H1 (cell line): ENCODE measurements at places on chromosomes 5 and 9.

DNA sequence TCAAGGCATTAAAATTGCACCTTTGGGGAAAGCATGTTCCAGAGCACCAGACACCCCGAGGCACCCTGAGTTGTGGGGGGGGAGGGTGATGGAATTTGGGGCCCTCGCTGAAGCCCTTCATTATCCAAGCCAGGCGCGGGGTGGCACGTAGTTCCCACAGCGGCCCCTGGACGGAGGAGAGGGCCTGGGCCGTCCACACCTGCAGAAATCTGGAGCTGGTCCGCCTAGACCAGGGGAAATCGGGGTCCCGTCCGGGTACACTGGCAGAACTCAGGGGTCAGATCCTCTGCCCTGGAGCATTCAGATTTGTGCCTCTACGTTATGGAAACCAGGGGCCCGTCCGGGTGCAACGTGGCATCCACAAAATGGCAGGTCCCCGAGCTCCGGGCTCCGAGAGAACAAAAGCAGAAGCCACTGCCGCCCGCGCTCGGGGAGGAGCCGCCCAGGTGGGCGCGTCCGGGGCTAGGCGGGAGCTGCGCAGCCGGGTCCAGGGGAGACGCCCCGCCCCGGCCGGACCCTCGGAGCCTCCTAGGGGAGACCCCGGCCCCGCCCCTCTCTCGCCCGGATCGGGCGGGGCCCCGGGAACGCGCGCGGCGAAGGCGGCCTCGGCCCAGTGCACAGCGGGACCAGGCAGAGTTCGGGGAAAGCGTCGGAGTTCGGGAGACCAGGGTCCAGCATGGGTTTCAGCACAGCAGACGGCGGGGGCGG is at the start of gene PLEKHG4B:
PLEKHG4B (plus strand) TSS at position 613 of the 708 bp plus-strand sequence; CDS start at position 677, 64 bp downstream.
- peak within 1 kb of the TSS; percentile 79 for H3K27ac ChIP-seq
- peak; percentile 82 for DNase-seq
- 0 out of 2 replicates have a peak, but pooled peaks cover 4% of the 10 kb centered on the region for H3K36me3 ChIP-seq
- peak within 1 kb of the TSS; percentile 65 for H3K4me3 ChIP-seq
- no peaks in the 10 kb centered on the region for H3K27me3 ChIP-seq

DNA sequence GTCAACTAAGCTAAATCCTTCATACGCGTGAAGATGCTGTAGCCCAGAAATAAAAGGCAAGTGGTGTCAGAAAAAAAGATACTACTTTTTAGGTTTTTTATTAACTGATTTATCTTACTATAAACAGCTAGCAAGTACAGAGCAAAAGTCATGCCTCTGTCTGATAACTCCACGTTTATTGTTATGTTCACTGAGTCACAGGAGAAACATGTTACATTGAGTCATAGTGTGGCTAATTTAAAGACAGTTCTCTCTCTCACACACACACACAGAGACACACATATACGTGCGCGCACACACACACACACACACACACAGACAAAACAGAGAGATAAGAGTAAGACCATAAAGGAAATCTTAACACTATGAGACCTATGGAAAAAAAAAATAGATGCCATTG is 770.0 kb upstream of the CDH10 start:
- no peak overlapping the region for H3K27ac ChIP-seq
- H3K4me1 ChIP-seq = no peaks in the 10 kb centered on the region
- H3K27me3 ChIP-seq = no peaks in the 10 kb centered on the region
- no peak overlapping the region for H3K4me3 ChIP-seq
- H3K36me3 ChIP-seq = no peaks in the 10 kb centered on the region

- DNase-seq = no peak
- peaks cover 5% of the 10 kb centered on the region for H3K4me1 ChIP-seq
- no peak overlapping the region for H3K27ac ChIP-seq
- H3K36me3 ChIP-seq = no peaks in the 10 kb centered on the region
- no peak overlapping the region for H3K4me3 ChIP-seq
- no peaks in the 10 kb centered on the region for H3K27me3 ChIP-seq
Measured at GRCh38 chr9:18472841-18473251, 1.1 kb upstream of the ADAMTSL1 start.

GRCh38 chr5:143495110-143495509 is 91.6 kb upstream of the NR3C1 start:
- H3K4me3 ChIP-seq = no peak overlapping the region
- no peaks in the 10 kb centered on the region for H3K36me3 ChIP-seq
- H3K4me1 ChIP-seq = no peaks in the 10 kb centered on the region
- H3K27me3 ChIP-seq = no peaks in the 10 kb centered on the region

DNA sequence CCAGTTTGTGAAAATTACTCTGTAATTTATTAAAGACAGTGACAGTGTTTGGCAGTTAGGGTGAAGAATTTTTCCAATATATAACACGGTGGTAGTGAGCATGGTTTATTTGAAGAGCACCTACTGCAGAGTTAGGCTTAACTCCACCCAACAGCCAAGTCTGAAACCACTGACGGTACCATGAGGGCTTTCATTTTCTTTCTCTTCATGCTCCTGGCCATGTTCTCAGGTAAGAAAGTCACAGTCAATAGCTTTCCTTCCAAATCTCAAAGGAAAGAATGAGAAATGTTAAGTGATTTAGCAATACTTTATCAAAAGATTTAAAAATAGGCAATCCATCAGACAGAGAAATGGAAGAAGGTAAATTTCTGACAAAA is at the start of gene MARCOL:
MARCOL (plus strand) TSS at position 108 of the 377 bp plus-strand sequence; CDS start at position 181, 73 bp downstream.
- H3K4me3 ChIP-seq = no peak within 1 kb of the TSS
- H3K27ac ChIP-seq = no peak within 1 kb of the TSS
- DNase-seq = no peak
- H3K4me1 ChIP-seq = no peaks in the 10 kb centered on the region
- no peaks in the 10 kb centered on the region for H3K36me3 ChIP-seq

- H3K4me1 ChIP-seq = no peaks in the 10 kb centered on the region; the same call in 1 of the 2 replicates
- no peak overlapping the region for H3K27ac ChIP-seq
- H3K4me3 ChIP-seq = no peak overlapping the region
- H3K36me3 ChIP-seq = no peaks in the 10 kb centered on the region
- H3K27me3 ChIP-seq = no peaks in the 10 kb centered on the region
Measured at GRCh38 chr5:35789732-35790456, 66.8 kb upstream of the IL7R start.

DNA sequence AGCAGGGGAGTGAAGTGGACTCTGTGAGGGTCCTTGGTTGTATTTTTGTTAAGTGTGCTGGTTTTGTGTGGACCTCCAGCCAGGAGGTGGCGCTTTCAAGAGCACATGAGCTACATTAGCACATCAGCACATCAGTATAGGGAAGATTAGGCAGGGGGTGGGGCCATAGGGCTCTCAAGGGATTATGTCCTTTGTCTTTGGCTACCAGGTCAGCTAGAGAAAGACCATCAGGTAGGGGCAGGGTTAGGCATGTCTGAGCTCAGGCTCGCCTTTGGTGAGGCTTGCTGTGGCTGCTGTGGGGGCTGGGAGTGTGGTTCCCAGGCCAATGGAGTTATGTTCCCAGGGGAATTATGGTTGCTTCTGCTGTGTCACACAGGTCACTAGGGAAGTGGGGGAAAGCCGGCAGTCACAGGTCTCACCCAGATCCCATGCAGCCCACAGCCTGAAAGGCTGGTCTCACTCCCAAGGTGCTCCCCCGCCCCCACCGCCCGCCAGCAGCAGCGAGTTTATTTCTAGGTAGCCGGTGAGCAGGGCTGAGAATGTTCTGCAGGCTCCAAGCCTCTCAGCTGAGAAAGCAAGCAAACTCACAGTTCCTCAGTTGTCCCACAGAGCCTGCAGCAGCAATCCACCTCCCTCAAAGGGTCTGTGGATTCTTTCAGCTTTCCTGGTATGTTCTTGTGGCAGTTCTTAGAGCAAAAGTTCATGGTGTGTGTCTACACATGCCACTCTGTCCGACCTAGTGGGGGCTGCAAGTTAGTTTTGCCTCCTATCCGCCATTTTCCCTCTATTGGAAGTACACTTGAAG is 13.7 kb downstream of the OR1J1 start:
- H3K4me1 ChIP-seq = no peaks in the 10 kb centered on the region
- no peaks in the 10 kb centered on the region for H3K36me3 ChIP-seq

GRCh38 chr9:34526026-34526425 is 3.2 kb upstream of the ENHO start:
- no peak for DNase-seq
- H3K4me1 ChIP-seq = peaks cover 8% of the 10 kb centered on the region
- H3K4me3 ChIP-seq = no peak overlapping the region

GRCh38 chr5:54570916-54571315 is 53.4 kb downstream of the SNX18 start:
- no peak for DNase-seq
- no peak overlapping the region for H3K4me3 ChIP-seq
- H3K4me1 ChIP-seq = no peaks in the 10 kb centered on the region
- H3K27me3 ChIP-seq = no peaks in the 10 kb centered on the region
- H3K36me3 ChIP-seq = no peaks in the 10 kb centered on the region

DNA sequence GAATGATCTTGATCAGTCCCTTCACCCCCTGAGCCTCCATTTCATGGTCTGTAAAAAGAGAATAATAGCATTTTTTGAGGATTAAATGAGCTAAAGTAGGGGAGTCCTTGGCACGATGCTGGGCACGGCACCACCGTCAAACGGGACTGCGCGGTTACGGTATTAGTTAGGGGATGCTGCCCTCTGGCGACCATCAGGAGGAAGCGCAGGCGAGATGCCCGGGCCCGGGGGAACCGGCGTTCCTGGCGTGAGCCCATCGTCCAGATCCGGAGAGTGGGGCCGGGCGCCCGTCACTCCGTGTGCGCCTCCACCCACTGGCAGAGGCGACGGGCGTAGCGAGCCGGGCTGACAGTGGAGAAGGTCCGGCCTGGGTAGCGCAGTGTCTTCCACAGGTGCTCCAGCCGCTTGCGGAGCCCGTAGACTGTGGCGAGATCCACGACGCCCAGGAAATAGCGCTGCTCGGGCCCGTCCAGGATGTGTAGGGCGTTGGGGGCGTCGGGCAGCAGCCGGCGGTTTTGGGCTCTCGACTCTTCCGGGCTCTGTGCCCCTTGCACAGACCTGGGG is 4.8 kb upstream of the ST6GALNAC4 start:
- peak overlapping the region; percentile 10; the same call in 1 of the 2 replicates for H3K4me3 ChIP-seq
- peaks cover 1% of the 10 kb centered on the region for H3K4me1 ChIP-seq
- H3K27ac ChIP-seq = no peak overlapping the region
- peak; percentile 95 for DNase-seq
- H3K27me3 ChIP-seq = no peaks in the 10 kb centered on the region
